Activated T-helper 17 cell treated with anti-CD3 and anti-CD28 coated beads, Interleukin-2, amount 50 U/mL, for 72 hours (primary cell): ENCODE measurements at places on chromosomes 7 and 10.

GRCh38 chr10:77898323-77899079 is 28.1 kb downstream of the DLG5 start:
- no peak for ATAC-seq

GRCh38 chr10:104022026-104022425 is 55.1 kb downstream of the SLK start:
- ATAC-seq, result no peak

- ATAC-seq, result no peak
Observed at GRCh38 chr10:56823849-56824248, 462.8 kb upstream of the ZWINT start.

DNA sequence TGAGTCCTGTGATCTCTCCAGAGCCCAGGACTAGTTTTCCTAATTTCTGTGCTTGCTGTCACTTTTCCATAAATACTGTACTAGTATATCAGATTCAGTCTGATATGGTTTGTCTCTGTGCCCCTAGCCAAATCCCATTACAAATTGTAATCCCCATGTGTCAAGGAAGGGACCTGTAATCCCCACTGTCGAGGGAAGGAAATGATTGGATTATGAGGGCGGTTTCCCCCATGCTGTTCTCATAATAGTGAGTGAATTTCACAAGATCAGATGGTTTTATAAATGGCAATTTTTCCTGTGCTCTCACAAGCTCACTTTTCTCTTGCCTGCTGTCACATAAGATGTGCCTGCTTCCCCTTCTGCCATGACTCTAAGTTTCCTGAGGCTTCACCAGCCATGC is 54.8 kb upstream of the IFRD1 start:
- no peak for ATAC-seq

- ATAC-seq, result no peak
Observed at GRCh38 chr7:107594961-107595737, 15.1 kb downstream of the BCAP29 start.
